HT-29 (cell line): ENCODE measurements at places on chromosomes 7 and 10.

GRCh38 chr10:83816942-83817341 is 322.4 kb upstream of the GHITM start:
- DNase-seq = no peak

- no peak for DNase-seq
Measured at GRCh38 chr10:24858288-24859270, 93.8 kb downstream of the PRTFDC1 start.

DNA sequence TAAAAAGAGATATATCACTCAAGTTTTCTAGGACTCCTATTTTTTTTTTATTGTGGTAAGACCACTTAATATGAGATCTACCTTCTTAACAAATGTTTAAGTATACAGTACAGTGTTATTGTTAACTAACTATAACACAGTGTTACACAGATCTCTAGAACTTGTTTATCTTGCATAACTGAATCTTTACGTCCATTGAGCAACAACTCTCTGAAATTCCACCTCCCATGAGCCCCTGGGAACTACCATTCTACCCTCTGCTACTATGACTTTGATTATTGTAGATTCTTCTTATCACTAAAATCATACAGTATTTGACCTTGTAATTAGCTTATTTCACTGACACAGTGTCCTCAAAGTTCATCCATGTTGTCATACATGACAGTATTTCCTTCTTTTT is 22.5 kb upstream of the REEP3 start:
- DNase-seq = no peak

DNA sequence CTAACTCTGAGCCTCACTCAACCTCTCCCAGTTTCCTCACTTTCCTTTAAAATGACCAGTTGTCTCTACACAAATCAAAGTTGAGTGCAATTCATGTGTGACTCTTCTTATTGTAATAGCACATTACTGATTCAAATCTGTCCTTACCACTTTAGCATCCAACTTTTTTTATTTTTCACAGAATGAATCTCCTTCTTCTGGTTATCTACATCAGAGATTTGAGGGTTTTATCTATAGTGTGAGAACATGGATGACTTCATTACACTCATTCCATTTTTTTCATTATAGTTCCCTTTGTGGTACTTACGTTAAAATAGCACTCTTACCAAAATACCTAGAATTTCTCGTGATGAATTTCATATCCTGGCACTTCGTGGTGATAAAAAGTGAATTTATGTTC is 43.3 kb downstream of the RTKN2 start:
- DNase-seq = no peak

- no peak for DNase-seq
Measured at GRCh38 chr10:88110822-88111221, 247.4 kb downstream of the PTEN start.

DNA sequence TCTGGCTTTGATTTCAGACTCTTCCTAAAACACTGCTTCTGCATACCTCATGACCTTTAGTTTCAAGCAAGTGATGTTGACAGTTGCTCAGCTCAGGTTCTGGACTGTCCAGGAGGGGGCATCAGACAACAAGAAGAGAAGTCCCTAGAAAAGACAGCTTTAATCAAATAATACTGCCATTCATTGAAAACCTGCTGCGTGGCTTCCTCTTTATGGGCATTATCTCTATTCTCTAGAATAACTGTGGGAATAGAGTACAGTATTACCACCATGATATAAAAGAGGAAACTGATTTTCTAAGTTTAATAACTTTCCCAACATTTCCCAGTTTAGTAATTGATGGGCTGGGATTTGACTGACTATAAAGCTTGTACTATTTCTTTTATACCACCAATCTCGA is 170.4 kb downstream of the SNX13 start:
- DNase-seq = peak; percentile 77

GRCh38 chr7:108402865-108403264 is 53.4 kb downstream of the NRCAM start:
- no peak for DNase-seq

GRCh38 chr10:27157150-27157549 is 2.0 kb downstream of the MASTL start:
- DNase-seq = peak; percentile 25

DNA sequence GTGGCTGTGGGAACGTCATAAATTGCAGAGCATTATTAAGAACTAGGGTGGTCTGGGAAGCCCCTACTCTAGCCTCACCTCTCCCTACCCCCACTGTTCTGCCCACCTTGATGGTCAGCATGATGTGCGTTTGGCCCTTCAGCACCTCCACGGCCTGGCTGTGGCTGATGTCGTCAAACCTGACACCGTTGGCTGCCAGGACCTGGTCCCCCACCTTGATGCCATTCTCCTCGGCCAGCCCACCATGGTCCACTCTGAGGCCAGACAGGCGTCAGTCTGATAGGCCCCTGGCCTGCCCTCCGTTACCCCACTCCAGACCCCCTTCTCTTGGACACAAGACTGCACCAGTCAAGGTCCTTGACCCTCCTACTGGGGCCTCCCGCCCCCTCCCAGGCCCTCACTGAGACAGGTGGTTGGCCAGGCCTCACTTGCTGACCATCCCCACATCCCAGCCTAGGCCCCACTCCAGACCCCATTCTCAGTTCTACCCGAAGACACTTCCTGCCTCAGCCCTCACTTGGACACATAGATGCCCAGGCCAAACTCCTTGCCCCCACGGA is 9.2 kb downstream of the PDZD7 start:
- no peak for DNase-seq

- no peak for DNase-seq
Measured at GRCh38 chr7:37421861-37422500, 26.7 kb downstream of the ELMO1 start.

DNA sequence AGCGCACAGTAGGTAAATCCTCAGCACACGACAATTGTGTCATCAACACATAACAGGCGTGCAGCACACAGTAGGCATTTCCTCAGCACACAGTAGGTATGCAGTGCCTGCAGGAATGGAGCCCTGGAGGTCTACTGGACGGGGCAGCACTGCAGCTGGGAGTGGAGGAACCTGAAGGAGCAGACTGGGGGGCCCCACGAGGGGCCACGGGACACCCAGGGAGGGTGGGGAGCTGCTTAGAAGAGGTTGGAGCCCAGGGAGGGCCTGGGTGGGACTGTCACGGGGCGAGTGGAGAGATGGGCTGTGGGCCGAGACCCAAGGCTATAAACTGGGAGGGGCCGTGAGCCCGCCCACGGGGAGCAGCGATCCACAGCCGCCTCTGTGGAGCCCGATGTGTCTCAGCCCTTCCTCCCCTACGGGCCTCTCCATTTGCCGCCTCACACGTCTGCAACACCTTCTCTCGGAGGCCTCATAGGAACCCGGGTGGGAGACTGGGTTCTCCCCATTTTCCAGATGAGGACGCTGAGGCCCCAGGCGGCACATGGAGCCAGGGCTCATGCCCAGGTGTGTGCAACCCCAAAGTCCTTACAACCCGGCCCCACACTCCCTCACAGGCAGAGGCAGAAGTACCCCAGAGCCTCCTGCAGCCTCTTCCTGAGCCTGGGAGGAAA is 101.5 kb downstream of the MICALL2 start:
- peak; percentile 12 for DNase-seq

DNA sequence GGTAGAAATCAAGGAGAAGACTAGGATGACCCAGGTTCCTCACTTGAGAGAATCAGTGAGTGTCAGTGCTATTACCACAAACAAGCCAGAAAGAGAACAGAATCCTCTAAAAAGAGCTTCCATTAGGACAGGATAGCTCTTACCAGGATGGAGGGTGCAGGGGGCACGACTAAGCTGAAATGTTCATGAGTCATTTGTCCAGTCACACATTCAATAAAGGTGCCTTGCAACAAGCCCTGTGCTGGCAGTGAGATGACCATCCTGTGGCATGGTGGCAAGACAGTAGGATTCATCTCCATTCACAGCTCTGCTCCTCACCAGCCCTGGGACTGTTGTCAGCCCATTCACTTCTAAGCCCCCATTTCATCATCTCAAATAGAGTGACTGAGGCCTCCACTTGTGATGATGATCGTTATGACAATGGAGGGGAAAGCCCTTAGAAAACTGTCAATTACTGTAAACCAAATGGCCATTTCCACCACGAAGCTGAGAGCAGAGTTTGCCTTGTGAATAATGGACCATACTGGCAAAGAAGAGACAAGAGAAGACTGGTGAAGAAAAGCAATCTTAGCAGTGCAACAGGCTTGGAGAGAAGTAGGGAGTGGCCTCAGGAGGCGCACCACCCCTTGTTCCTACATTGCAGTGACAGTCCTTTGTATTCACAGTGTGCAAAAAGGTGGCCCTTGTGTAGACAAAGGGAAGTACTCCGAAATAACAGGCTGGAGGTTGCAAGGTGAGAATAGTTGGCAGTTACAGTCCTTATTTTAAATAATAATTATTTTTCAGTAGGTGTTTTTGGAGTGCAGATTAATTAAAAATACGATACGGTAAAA is 9.0 kb upstream of the WIPF3 start:
- DNase-seq = peak; percentile 16

DNA sequence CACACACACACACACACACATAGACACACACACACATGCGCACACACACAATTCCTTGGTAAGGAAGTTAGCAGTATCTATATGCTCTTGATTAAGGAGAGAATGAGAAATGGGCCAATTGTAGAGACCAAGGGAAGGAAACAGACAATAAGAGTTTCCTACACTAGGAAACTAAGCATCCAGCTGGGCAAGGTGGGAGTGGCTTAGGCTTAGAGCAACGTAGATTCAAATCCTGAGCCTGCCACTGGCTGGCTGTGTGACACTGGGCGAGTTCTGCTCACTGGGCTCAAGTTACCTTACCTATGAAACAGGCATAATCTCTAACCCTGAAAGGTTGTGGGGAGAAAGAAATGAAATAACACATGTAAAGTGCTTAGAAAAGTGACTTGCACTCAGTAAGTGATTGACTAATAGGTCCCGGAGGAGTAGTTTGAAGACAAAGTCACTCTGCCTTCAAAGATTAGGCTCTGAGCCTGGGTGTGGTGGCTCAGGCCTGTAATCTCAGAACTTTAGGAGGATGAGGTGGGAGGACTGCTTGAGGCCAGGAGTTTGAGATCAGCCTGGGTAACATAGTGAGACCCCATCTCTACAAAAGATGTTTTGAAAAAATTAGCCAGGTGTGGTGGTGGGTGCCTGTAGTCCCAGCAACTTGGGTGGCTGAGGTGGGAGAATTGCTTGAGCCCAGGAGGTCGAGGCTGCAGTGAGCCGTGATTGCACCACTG is 701.4 kb downstream of the PARD3 start:
- no peak for DNase-seq

GRCh38 chr10:86226781-86227201 is 139.8 kb downstream of the GRID1 start:
- no peak for DNase-seq

GRCh38 chr7:5523052-5523711 is 99.5 kb upstream of the TNRC18 start:
- DNase-seq = peak; percentile 84

- DNase-seq = no peak
Measured at GRCh38 chr10:61071580-61071979, 127.6 kb upstream of the RHOBTB1 start.

DNA sequence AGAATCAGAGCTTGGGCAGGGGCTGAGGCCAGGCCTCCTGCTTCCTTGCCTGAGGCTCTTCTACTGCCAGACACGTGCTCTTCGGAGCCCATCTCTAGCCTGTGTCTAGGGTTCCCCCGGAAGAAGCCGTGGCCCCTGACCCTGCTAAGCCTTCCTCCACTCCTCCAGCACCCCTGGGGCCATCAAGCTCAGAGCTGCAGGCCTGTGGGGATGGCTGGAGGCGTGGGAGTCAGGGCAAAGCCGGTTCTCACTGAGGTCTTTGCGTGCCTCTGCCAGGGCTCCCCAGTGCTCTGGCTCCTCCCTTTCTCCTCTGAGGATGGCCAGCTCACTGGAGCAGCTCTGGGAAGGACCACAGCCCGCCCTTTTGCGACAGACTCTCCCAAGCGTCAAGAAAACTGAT is 34.4 kb downstream of the GHRHR start:
- no peak for DNase-seq

GRCh38 chr10:35705671-35706070 is 63.6 kb upstream of the FZD8 start:
- no peak for DNase-seq

DNA sequence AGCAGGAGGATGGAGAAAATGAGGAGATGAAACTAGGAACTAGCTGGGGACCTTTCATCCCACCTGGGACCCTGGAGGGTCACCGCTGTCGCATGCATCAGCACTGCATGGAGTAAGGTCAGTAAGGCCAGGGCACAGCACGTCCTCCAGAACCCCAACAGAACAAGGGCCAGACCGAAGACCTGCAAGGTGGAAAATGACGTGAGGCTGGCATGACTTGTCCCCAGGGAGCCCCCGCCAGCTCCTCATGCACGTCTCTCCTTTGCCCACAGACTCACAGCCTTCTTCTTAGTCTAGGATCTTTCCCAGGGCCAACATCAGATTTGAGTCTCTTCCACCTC is 4.7 kb downstream of the ZNF488 start:
- DNase-seq = no peak

- DNase-seq = no peak
Measured at GRCh38 chr10:53598914-53599313, 826.3 kb upstream of the MBL2 start.

DNA sequence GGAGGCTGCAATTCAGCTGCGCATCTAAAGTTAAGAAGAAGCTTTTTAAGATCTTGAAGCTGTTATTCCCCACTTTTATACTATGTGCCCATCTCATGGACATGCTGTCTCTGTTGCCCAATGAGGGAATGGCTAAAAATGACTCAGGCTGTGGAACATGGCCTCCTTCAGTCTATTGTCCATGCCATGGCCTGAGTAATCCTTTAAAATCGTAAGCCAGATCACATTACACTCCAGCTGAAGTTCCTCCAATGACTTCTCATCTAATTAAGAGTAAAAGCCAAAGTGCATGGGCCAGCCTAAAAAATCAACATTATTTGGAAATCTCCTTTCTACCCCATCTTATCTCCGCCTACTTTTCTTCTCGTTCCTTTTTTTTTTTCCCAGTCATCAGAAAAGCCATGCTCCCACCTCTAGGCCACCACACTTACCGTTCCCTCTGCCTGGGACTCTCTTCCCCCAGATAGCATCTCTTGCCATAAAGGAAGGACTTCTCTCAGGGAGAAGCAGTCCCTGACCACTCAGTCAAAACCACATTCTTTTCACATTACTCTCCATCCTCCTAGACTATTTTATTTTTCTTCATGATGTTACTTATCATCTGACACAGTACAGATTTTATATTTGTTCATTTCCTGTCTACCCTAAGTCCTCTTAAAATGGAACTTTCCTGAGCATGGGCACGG is 337.4 kb downstream of the PRPF18 start:
- no peak for DNase-seq

- no peak for DNase-seq
Measured at GRCh38 chr10:77637532-77638320, at the start of gene KCNMA1. Gene KCNMA1 (minus strand): TSS chr10:77637808.

GRCh38 chr7:138750473-138750872 is 47.3 kb upstream of the TMEM213 start:
- DNase-seq = no peak

DNA sequence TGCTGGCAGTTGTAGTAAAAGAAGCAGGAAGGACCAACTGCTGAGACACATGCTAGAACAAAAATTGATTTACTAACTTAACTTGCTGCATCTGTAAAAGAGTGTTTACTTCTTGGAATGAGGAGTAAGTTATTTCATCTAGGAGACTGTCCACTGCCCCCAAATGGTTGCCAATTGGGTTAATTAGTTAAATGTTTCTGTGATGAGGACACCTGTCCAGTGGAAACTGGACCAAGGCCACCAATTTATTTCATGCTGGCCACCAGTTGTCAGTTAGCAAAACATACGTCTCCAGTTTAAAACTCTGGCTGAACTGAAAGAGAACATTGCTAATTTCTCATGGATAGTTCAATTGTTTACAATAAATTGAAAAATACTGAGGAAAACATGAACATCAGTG is 191.7 kb downstream of the PPP1R9A start:
- DNase-seq = no peak
